Aorta (tissue), 5 donors: ENCODE measurements at places on chromosomes 12 and 14. TPM values are rescaled to one million over a fixed set of nuclear protein-coding genes. Genes with fewer than 3 reads are reported as not detected.
A peak's percentile ranks its signal among the peaks of the same experiment; 100 is the strongest.

Gene SERPINA5
- polyA plus RNA-seq: 0.13 TPM

Gene DEGS2
- 3.0 TPM for polyA plus RNA-seq

GRCh38 chr12:17691369-17691768, 398.6 kb downstream of the RERGL start:
- no peaks in the 10 kb centered on the region for H3K27me3 ChIP-seq
- DNase-seq: no peak
- H3K27ac ChIP-seq: no peak overlapping the region
- no peaks in the 10 kb centered on the region for H3K36me3 ChIP-seq
- no peak overlapping the region for H3K4me3 ChIP-seq

DNA sequence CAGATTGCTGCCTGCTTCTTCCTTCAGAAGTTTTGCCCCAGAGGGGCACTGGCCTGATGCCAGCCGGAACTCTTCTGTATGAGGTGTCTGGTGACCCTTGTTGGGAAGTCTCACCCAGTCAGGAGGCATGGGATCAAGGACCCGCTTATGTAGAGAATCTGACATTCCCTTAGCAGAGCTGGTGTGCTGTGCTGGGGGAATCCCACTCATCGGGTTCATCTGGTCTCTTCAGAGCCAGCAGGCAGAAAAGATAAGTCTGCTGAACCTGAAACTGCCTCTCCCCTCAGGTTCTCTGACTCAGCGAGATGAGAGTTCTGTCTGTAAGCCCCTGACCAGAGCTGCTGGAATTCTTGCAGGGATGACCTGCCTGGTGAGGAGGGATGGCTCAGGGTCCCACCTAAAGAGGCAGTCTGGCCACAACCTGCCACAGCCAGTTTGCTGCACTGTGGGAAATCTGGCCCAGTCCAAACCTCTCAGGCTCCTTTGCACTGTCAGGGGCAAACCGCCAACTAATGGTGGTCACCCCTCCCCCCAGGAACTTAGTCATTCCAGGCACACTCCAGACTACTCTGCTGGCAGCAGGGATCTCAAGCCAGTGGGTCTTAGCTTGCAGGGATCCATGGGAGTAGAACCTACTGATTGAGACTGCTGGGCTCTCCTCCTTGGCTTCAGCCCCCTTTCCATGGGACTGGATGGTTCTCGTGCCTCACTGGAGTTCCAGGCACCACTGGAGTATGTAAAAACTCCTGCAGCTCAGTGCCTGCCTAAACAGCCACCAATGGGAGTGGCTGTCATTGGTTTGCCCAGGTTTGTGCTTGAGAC, 4.1 kb downstream of the CLEC2D start:
- no peak overlapping the region for H3K4me3 ChIP-seq
- no peaks in the 10 kb centered on the region for H3K27me3 ChIP-seq
- no peaks in the 10 kb centered on the region for H3K36me3 ChIP-seq

DNA sequence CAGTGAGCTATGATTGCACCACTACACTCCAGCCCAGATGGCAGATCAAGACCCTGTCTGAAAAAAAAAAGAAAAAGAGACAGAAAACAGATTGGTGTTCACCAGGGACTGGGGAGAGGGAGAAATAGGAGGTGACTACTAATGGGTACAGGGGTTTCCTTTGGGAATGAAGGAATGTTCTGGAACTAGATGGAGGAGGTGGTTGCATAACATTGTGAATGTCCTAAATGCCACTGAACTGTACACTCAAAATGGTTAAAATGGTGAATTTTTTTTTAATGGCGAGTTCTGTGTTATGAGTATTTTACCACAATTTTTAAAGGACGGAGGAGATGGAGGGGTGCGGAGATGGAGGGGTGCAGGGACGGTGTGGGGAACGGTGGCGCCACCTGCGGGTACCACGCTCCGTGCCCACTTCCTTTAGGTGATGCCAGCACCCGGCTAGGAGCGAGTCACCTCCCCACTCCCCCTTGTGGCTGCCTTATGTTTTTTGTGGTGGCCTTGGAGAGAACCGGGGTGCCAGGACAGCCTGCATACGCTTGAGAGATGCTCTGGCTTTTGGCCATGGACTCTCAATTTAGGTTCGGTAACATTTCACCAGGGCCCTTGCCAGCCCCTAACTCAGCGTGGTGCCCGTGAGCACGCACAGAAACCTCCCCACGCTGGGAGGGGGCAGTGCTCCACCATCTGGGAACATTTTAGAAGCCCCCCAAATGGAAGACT, 16.1 kb downstream of the UBC start:
- H3K4me1 ChIP-seq: no peaks in the 10 kb centered on the region
- no peaks in the 10 kb centered on the region for H3K27me3 ChIP-seq
- DNase-seq: peak; percentile 61
- H3K36me3 ChIP-seq: no peaks in the 10 kb centered on the region

DNA sequence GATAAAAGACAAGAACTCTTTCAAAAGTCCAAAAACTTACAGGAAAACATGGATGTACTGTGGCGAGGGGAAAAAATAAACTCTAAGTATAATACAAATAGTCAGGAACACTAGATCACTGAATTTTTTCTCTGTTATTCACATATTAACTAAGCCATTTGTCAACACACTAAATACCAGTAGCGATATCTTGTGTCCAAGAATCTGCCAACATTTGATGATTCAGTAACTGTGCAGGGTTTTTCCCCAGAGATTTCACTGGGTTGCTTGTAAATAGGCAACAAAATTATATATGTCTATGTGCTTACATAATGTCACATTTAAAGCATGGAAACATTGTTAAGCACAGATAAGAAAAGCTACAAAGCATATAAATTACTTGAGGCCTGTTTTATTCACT, 205.9 kb downstream of the KIF21A start:
- no peaks in the 10 kb centered on the region for H3K4me1 ChIP-seq
- DNase-seq: no peak
- no peaks in the 10 kb centered on the region for H3K27me3 ChIP-seq
- no peak overlapping the region for H3K4me3 ChIP-seq
- no peaks in the 10 kb centered on the region for H3K36me3 ChIP-seq
- H3K27ac ChIP-seq: no peak overlapping the region

GRCh38 chr12:59431266-59431665, 164.6 kb upstream of the SLC16A7 start:
- DNase-seq: no peak
- no peaks in the 10 kb centered on the region for H3K4me1 ChIP-seq
- no peak overlapping the region for H3K4me3 ChIP-seq
- no peaks in the 10 kb centered on the region for H3K27me3 ChIP-seq
- H3K27ac ChIP-seq: no peak overlapping the region
- no peaks in the 10 kb centered on the region for H3K36me3 ChIP-seq

GRCh38 chr12:105485321-105485910, 154.9 kb downstream of the C12orf75 start:
- no peak overlapping the region for H3K4me3 ChIP-seq
- no peak for DNase-seq
- no peaks in the 10 kb centered on the region for H3K36me3 ChIP-seq
- no peak overlapping the region for H3K27ac ChIP-seq
- H3K4me1 ChIP-seq: no peaks in the 10 kb centered on the region

- no peaks in the 10 kb centered on the region for H3K4me1 ChIP-seq
- no peaks in the 10 kb centered on the region for H3K27me3 ChIP-seq
- no peak for DNase-seq
- no peak overlapping the region for H3K4me3 ChIP-seq
- H3K36me3 ChIP-seq: no peaks in the 10 kb centered on the region
- H3K27ac ChIP-seq: no peak overlapping the region
These were observed 91.8 kb downstream of the PLXNC1 start for GRCh38 chr12:94240171-94240570.

DNA sequence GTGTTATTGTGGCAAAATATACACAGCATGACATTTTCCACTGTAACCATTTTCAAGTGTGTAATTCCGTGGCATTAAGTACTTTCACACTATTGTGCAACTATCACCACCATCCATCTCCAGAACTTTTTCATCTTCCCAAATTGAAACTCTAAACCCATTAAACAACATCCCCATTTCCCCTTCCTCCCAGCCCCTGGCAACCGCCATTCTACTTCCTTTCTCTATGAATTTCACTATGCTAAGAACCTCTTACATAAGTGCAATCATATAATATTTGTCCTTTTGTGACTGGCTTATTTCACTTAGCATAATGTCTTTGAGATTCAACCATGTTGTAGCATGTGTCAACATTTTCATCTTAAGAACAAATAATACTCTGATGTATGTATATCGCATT, 67.8 kb upstream of the PYGL start:
- H3K27me3 ChIP-seq: no peaks in the 10 kb centered on the region
- H3K4me3 ChIP-seq: no peak overlapping the region

DNA sequence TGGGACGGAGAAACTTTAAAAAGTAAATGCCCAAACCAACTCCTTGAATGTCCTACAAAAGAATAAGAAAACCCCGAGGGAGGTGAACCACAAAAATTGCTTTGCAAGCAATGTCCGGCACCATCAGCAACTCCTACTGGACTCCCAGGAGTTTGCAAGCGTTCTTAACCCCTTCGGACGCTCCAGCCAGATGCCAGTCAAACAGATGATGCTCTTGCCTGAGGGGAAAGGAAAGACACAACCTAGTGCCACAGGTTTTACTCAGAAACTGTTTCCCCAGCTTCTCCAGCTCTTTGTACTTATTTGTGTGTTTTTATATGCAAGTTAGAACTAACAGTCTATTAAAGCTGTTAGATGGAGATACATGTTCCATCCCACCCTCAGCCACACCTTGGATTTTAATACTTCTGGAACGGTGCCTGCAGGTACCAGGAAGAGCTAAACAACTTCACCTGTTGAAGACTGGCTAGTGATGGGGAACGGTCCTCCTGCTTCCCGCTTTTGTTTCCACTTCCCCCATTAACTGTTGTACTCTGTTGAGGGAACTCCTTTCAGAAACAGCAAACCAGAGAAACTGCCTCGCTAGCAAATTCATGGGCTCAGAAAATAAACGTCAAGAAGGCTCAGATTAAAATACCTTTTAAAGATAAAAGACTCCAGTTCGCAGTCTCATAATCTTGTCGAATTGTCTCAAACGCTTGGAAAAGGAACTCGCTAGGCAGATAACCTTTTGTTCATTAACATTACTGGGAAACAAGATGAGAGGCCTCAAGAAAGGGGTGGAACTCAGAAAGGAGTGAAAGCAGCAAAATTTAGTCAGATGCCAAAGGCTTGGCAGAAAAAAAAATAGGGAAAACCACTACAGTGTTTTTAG, 1.1 kb upstream of the FERMT2 start:
- peak overlapping the region; percentile 37 for H3K4me3 ChIP-seq
- H3K27ac ChIP-seq: peak overlapping the region; percentile 87
- DNase-seq: peak; percentile 64
- no peaks in the 10 kb centered on the region for H3K27me3 ChIP-seq
- peaks cover 5% of the 10 kb centered on the region for H3K36me3 ChIP-seq

- H3K27ac ChIP-seq: no peak overlapping the region
- DNase-seq: no peak
- H3K36me3 ChIP-seq: no peaks in the 10 kb centered on the region
- no peaks in the 10 kb centered on the region for H3K4me1 ChIP-seq
- no peak overlapping the region for H3K4me3 ChIP-seq
- no peaks in the 10 kb centered on the region for H3K27me3 ChIP-seq
These were observed 186.6 kb upstream of the DIO3 start for GRCh38 chr14:101374373-101375338.

Gene TAS2R7
- polyA plus RNA-seq: not detected

Gene RDH12
- 0.50 TPM for polyA plus RNA-seq

Gene CLEC4D
- polyA plus RNA-seq: not detected

DNA sequence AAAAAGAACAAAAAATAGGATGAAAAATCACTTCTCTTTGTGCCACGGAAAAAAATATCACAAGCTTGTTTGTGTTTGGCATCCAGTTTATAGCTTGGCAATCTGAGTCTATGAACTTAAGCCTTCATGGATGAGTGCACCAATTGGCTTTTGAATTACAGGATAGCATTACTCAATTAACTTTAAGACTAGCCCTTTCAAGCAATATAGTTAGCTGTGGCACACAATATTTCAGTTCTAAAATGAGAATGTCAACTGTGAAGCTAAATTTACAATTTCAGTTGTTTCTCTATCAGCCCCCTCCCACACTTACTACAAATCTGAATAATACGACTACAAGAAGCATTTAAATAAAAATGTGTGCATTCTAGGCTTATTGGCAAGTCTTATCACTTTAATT, 8.3 kb downstream of the RERG start:
- DNase-seq: no peak
- H3K27ac ChIP-seq: no peak overlapping the region
- H3K4me3 ChIP-seq: no peak overlapping the region
- H3K4me1 ChIP-seq: peaks cover 9% of the 10 kb centered on the region
- no peaks in the 10 kb centered on the region for H3K27me3 ChIP-seq
- no peaks in the 10 kb centered on the region for H3K36me3 ChIP-seq
